NB4 (cell line): ENCODE measurements at places on chromosomes 4 and X.

DNA sequence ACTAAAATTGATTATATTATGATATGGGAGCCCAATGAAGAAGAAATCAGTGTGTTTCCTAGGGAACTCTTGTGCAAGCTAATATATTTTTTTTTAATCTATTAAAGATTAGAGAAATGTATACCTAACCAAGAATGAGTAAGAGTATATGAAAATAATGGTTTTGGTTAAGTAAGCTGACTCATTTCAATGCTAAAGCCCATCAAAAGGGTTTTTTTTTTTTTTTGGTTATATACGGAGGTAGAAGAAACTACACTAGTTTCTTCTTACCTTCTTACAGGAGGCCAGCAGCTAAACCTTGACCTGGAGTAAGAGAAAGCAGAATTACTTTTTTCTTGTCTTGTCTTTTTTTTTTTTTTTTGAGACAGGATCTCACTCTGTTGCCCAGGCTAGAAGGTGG, 27.5 kb downstream of the RUFY3 start:
- no peak for DNase-seq

GRCh38 chr4:113744667-113745240, 16.8 kb downstream of the CAMK2D start:
- DNase-seq = no peak

DNA sequence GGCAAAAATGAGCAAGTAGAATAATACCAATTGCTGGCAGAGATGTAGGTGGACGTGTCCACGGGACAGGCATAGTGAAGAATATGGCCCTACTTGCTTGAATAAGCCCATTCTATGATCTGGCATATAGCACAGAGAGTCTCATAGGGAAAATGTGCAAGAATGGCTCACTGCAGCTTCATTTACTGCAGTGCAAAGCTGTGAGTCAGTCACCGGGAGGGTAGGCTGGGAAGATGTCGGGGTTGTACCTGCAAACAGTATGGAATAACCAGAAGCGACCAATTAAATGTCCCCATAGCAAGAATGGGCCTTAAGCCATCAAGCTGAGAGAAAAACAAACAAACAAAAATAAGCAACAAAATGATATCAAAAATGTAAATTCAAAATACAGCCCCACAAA, 74.3 kb downstream of the DHX15 start:
- DNase-seq = no peak

- no peak for DNase-seq
These were observed 8.5 kb upstream of the GRIA3 start for GRCh38 chrX:123175366-123176122.

DNA sequence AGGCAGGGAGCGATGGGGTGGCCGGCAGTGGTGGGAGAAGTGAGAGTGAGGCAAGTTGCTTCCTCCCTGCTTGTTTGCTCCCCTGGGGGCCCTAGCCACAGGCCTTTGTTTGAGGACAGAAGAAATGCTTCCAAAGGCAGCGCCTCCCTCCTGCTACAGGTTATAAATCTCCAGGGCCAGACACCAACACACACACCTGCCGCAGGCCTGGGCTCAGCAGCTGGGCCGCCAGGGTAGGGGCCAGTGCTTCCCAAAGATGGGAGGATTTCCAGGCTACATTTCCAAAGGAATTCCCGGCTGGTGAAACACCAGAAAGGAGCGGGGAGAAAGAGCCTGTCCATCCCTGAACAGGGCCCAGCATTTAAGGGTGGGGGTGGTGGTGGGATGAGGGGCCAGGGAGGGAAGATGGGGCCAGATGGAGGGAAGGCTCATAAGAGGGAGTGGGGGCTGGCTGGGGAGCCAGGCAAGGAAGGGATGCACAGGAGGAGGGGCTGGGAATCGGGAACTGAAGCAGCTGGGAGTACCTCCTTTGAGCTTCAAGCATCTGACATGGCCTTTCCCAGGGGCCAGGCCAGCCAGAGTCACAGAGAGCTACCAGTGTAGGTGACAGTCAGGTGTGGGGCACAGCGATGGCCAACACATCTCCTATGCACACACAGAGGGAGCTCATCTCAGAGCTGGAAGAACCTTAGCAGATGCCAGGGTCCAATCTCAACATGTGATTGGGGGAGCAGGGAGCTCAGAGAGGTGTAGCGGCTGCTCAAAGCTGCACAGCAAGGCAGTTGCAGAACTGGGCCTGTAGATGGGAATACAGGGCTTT, 143.9 kb downstream of the PJA1 start:
- peak; percentile 83 for DNase-seq

- no peak for DNase-seq
These were observed 51.6 kb downstream of the SMIM20 start for GRCh38 chr4:25965629-25966028.

DNA sequence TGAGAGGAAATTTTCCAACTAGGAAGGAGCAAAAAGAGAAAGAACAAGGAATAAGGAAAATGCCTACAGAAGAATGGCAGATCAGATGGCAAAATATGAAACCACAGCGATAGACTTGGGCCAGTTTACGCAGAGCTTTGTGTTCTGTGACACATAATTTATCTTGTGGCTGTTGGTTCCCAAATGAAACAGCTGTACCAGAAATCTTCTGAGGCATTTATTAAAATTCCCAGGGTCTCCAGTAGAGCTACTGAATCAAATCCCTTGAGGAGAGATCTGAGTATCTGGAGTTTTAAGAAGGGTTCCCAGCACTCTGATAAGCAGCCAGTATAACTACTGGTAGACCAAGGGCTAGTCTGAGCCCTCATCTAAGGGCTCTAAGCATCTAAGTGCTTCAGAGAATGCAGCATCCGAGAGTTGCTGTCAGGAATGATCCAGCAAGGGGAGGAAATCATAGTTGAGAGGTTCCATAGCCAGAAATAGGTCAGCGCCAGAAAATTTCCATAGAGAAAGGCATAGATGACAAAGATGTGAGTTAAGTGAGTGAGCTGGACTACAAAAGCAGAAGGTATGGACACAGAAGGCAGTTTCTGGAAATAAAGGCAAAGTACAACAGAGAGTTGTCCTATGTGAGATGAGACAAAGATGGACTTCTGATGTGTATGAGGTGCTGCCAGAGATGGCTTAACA, 46.3 kb upstream of the FAM241A start:
- no peak for DNase-seq

DNA sequence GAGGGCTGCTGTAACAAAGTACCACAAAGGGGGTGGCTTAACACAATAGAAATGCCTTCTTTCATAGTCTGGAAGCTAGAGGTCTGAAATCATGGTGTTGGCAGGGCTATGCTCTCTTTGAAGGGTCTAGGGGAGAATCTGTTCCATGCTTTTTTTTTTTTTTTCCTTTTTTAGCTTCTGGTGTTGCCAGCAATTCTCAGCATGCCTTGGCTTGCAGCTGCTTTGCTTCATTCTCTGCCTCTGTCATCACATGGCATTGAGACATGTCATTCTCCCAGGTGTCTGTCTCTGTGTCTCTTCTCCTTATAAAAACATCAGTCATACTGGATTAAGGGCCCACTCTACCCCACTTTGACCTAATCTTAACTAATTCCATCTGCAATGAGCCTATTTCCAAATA, 78.6 kb upstream of the BOD1L1 start:
- no peak for DNase-seq
